ENCODE measurements at places on chromosomes 11 and 22.

DNA sequence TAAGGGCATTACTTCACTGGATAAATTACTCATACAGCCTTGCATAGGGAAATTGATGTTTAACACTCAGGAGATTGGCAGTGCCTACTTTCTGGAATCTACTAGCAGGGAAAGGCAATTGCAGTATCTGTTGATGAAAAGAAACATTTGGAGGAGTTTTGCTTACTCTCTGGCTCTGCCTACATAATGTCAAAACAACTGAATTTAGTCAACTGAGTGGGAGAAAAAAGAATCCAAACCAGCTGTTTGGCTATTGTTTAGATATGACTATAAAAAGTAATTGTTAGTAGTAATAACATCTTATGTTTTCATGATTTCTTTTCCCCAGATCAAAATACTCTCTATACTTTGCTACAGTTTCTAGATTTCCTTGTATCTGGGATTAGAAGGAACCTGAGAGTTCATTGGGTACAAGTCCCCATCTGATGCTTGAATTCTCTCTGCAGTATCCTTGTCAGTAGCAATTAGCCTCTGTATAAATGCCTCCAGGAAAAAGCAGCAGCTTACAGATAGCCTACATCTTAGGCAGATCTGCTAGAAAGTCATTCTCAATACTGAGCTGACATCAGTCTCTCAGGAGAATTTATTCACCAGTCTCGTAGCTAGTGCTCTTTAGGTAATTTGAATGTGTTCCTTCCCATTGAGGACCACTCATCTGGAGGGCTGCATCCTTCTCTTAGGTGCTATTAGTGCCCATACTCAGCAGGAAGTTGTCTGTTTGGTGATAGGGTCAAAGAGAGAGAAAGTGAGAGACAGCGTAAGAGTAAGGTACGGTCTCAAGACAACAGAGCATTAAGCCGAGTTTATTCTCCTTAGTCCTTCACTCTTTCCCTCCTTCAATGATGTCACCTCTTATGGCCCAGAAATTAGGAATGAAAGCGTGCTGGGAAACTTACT lies 185.9 kb upstream of the CCDC90B start:
- no peak for DNase-seq

DNA sequence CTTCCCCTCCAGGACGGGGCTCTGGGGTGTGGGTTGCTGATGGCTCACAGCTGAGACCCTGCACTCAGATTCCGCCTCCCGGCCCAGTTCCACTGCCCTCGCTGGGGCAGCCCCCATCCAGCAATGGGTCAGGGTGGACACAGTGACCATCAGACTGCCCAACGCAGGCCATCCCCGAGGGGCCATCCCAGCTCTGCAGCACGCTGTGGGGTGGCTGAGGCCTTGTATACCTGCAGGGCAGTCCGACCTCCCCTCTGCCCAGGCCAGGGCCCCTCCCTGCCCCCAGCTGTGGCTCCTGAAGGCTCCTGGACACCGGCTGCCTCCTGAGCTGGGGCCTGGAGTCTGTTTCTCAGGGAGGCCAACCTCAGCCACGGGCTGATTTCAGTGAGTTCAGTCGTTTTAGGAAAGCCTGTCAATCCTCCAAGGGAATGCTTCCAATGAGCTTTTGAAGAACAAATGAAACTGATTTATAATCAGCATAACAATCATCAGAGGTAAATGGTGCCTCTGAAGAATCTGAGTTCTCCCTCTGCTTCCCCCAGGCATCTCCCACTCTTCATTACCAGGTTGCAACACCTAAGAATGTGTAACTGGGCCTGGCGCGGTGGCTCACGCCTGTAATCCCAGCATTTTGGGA lies 95.1 kb downstream of the CELSR1 start:
- DNase-seq, result no peak

GRCh38 chr22:40156001-40156516 lies 21.7 kb upstream of the TNRC6B start:
- DNase-seq, result no peak

- DNase-seq, result no peak
These were observed 2.5 kb upstream of the CALCA start for GRCh38 chr11:14974515-14975251.

GRCh38 chr22:50507991-50508884 lies at the start of gene NCAPH2:
NCAPH2 (plus strand) TSS chr22:50508224; CDS start chr22:50508338, 114 bp downstream.
- peak; percentile 95 for DNase-seq

GRCh38 chr11:79937676-79938334 lies 497.0 kb upstream of the TENM4 start:
- no peak for DNase-seq

GRCh38 chr11:115409116-115409670 lies 95.0 kb downstream of the CADM1 start:
- DNase-seq, result no peak

GRCh38 chr11:35852056-35852455 lies 91.8 kb upstream of the LDLRAD3 start:
- no peak for DNase-seq

DNA sequence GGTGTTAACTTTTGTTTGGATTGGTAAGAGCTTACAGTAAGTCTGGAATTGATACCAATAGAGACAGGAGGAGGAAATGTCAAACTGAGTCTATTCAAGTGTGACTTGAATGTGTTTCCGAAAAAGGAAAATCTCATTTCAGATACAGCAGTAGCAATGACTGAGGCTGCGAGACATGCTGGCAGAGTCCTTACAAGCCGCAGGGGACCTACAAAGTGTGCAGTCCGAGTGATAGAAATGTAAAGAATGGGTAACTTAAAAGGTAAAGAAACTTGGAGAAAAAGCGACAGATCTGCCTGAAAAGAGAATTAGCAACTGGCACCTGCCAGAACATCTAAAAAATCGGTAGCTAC lies 444 bp downstream of the CWF19L2 start:
- no peak for DNase-seq

GRCh38 chr11:118691926-118692830 lies 12.7 kb upstream of the TREH start:
- DNase-seq, result no peak

DNA sequence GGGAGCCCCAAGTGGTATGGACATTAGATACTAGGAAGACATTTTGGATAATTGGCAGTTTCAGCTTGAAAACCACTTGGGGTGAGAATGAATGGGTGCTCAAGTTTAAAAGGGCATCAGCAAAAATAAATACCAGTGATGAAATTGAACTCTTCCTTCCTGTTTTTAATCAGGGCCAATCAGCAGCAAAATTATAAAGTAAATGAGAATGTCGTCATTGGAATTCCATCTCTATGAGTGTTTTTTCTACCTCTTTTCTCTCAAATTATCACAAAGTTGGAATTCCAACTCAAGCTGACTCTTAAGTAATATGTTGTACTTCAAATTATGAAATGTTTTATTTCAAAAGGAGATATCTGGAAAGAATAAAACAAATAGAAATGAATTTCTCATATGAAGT lies 730.6 kb downstream of the METTL15 start:
- no peak for DNase-seq

- no peak for DNase-seq
These were observed 10.5 kb downstream of the GTF2H1 start for GRCh38 chr11:18332891-18333290.

DNA sequence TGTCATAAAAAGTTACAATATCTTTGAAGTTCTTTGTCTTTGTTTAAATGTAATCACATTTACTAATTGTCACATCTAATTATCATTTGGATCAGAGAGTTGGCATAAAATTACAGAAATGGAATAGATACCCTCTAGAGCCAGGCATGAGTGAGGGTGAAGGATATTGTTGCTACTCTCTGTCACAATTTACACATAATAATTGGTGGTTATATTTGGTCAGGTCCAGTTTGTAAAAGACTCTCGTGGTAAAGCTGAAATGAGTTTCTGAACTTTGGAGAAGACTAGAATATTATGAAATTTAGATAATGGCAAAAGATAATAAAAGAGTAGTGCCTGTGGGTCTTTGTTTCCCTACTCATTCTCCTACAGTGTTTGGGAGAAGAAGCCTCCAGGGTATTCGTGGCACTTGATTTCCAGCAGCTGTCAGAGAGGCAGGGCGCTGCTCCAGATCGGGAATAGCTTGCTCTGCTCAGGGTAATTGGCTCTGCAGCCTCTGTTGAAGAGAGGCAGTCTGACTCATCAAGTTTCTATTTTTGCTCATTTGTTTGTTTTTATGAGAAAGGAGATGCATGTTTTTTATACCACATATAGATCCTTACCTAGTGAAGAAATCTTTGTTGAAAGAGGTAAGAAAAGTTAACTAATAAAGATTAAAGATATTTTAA lies 349.9 kb downstream of the CNTN5 start:
- DNase-seq, result no peak

- DNase-seq, result no peak
These were observed 102.6 kb upstream of the RASSF10 start for GRCh38 chr11:12906501-12906900.

DNA sequence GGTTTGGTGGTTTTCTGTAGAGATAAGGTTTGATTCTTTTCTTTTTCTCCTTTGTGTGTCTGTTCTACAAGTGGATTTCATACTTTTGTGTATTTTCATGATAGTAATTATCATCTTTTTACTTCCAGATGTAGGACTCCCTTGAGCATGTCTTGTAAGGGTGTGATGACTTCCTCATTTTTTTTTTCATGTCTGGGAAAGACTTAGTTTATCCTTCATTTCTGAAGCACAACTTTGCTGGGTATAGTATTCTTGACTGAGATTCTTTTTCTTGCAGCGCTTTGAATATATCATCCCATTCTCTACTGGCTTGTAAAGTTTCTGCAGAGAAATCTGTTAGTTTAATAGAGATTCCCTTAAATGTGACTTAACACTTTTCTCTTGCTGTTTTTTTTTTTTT lies 32.9 kb downstream of the MADD start:
- DNase-seq, result no peak

GRCh38 chr11:73389916-73390315 lies 13.7 kb downstream of the RELT start:
- no peak for DNase-seq

GRCh38 chr22:35688913-35689675 lies 28.6 kb upstream of the APOL5 start:
- no peak for DNase-seq

DNA sequence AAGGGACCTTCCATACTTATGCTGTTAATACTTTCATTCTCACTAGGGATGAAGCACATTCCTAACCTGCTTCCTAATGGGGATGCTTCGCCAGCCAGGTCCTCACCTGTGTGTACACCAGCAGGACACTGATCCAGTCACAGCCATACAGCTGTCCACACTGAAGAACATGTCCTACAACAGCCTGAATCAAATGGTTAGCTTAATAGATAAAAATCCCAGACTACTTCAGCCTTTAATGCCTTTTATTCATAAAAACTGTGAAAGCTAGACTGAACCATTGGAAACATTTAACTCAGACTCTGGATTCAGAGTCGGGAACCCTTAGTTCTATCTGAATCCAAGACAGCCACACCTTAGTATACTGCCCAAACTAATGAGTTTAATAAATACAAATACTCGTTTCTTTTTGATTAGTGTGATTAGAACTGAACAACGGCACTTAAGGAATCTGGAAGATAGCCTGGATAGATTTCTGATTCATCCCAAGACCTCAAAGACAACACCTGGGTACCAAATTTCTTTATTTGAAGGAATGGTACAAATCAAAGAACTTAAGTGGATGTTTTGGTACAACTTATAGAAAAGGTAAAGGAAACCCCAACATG lies 3.3 kb downstream of the FTH1 start:
- no peak for DNase-seq

- no peak for DNase-seq
These were observed 67.8 kb upstream of the ADORA2A start for GRCh38 chr22:24359452-24360120.

DNA sequence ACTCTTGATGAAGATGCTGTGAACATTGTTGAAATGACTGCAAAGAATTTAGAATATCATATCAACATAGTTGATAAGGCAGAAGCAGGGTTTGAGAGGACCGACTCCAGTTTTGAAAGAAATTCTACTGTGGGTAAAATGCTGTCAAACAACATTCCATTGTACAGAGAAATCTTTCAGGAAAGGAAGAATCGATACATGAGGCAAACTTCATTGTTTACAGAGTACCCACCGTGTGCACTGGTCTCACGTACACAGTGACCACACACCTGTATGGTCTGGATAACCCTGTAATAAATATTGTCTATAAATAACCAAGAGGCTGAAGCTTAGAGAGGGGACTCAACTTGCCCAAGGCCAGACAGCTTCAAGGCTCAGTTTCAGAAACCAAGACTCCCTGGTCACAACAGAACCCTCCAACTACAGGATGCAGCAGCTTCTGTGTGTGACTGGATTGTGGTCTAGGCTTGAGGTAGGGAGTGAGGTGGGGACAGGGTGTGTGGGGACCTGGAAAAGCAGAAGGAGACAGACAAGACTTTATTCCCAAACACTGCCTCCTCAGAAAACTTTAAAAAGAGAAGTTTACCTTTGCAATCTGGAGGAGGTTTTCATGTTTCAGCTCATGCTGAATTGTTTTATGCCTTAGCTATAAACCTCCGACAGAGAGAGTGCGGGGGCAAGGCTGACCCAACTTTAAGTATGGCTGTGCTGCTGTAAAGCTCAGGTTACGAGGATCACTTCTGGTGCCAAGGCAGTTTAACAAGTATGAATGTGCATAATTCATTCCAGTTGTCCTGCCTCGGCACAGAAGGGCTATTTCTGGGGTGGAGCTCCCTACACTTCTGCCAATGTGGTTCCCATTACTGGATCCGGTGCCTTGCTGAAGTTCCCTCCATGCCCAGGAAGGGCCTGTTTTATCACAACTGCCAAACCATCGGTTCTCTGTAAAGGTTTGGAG lies 372.6 kb upstream of the NARS2 start:
- DNase-seq, result no peak

DNA sequence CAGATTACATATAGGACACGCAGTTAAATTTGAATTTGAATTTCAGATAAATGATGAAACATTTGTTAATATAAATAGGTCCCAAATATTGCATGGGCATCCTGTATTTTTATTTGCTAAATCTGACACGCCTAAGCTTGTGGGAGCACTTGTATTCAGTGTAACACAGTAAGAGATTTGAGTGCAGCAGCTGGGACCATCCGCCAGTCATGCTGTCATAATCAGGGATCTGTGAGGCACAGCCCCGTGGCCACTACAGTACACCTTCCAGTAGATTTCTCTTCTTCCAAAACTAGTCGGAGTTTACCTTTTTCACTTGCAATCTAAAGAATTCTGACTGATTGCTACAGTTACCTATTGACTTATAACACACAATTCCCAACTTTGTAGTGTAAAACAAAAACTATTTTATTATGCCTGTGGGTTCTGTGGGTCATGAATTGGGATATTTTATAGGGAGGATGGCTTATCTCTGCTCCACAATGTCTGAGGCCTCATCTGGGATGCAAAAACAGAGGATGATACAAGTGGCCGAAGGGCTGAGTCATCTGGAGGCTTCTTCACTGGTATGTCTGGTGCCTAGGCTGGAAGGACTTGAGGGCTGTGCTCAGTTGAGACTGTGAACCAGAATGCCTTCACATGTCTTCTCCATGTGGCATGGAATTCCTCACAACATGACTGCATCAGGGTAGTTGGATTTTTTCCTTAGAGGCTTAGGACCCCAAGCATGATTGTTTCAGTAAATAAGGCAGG lies 74.1 kb downstream of the PRSS23 start:
- DNase-seq, result no peak
